AG08396 (cell line): ENCODE measurements at places on chromosomes 7 and 10.

DNA sequence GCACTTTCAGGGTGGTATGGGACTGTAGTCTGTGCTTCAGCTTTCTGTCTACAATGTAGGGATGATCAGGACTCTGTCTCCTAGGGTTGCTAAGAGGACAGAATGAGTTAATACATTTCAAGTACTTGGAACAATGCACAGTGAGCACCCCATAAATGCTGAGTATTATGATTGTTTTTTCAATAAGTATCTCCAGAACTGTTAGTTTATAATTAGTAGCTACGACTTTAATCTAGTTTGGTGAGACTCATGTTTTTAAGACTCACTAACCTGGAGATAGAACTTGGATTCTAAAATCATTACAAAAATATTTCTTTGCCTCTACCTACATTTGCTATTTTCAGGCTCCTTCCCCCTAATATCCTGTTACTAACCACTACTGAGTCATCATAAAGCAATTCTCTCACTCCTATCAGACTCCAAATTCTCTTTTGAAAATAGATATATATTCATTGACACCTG lies 95.3 kb downstream of the CPED1 start:
- DNase-seq, result no peak

DNA sequence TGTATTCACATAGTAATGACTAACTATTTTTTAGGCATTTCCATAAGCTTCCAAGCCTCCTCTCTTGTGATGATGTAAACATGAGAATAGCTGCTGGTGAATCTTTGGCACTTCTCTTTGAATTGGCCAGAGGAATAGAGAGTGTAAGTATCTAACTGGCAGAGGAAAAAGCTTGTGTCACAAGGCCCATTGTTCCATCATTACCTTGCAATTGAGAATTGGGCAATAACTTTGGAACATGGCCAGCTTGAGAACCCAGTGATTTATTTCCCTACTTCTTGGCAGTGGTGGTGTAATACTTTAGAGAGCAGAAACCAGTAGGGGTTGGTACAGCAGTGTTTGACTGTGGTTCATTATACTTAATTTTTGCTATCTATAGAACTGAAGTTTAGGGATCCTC lies 12.0 kb downstream of the IFRD1 start:
- DNase-seq, result peak; percentile 12

DNA sequence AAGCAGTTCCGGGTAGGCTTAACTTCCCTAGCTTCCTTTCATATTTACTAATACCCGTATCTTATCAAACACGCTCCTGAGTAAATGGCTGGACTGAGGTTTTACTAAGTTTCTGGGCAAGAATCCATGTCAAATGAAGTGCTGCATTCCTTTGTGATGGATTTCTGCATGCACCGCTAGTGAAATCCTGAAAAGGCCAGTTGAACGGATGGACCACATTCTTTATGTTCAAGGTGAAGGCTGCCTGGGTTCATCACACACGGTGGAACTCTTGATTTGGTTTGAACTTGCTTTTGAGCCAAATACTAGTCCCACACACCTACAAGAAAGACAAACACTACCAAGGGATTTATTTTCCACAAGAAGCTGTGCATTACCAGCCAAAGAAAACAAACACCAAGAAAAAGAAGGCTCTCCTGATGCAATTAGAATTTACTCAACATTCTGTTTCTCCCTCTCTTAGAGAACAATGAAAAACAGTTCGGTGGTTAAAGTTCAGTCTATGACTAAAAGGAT lies 255.0 kb upstream of the SEMA3C start:
- peak; percentile 37 for DNase-seq

- no peak for DNase-seq
These were observed 627.9 kb downstream of the SORCS3 start for GRCh38 chr10:105268961-105269360.

- DNase-seq, result no peak
These were observed 96.6 kb upstream of the RNF32 start for GRCh38 chr7:156543699-156544598.

DNA sequence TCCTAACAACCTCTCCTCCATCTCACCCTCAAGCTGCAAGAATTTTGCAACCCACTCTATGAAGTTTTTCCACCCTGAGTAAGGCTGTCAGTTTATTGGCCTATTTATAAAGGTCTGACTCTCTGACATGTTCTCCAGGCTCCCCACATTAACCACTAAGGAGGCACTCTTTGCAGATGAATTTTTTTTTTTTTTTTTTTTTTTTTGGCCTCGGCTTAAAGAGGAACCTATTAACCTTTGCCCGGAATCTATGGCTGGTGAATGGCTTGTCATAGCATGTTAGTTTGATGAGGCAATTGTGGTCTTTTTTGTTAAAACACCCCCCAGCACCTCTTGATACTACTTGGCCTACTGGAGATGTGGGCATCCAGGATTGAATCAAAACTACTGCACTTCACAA lies 57.1 kb downstream of the TBXAS1 start:
- DNase-seq, result no peak

DNA sequence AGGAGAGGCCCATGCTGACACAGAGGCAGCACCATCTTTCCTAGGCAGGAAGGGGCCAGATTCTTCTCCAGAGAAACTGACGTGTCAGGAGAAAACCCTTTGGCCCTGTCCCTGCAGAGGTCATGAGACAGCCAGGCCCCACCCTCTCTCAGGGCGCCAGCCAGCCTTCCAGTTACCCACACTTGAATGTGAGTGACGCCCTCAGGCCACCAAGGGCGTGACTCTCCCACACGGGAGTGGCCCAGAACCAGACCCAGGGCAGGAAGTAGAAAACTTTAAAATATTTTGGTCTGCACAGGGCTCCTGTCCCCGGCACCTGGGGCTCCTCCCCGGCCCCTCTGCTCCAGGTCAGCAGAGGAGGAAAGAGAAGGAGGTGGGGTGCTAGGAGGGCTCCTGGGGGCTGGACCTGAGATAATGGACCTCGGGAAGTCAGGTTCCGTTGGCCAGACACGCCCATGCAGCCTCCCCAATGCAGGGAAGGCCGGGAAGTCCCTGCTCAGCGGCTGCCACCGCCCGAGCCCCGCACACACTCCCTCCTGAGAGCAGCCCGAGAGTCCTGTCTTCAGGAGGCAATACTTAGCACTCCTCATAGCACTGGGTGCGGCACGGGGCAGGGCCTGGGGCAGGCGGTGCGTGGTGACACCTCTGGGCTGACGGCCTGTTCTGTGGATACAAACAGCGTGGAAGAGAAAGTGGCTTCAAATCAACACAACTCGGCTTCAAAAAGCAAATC lies 67.0 kb upstream of the CFAP46 start:
- DNase-seq, result no peak

DNA sequence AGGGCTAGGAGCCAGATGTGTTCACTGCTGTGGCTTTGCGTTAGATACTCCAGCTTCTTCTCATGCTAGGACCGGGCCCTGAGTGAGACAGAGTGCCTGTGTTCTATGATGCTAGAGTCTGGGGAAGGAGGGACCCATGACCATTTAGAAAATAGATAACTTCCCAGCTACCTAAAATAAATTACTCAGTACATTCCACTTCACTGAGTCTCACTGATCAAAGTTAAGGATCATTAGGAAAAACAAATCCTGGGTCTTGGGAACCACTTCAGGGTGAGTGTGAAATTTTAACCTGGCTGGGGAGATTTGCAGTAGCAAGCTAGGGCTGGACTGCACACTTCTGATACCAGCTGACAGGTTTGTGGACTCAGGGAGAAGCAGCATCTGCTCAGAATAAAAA lies 138.1 kb downstream of the EMX2 start:
- DNase-seq, result no peak

DNA sequence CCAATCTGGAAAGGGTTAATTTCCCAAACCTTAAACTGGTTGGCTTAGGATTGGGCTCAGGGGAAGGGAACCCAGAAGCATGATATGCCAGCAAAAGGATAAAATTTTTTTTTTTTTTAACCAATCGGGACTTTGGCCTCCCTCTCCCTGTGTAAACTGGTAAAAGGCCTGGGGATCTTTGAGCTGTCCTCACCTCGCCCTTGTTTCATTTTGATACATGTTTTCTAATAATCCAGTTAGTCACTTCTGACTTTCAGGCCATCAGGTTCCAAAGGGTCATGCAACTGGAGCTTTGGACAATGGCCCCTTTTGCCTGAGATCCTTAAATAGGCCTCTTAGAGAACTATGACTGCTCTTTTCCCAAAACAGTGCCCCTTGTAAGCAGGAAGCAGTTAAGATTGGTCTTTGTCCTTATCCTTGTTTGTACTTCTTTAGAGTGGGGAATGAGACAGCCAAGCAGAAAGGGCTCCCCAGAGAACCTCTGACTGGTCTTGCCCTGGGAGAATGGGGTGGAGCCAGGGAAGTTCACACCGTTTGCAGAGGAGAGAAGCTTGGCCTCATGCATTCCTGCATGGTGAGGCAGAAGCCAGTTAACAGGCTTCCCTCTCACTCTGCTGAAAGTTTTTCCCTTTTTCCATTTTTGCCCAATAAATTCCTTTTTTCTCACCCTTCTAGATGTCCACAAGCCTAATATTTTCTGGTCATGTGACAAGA lies 424.2 kb upstream of the CNTNAP2 start:
- DNase-seq, result no peak

GRCh38 chr10:74786126-74786525 lies 40.3 kb upstream of the KAT6B start:
- no peak for DNase-seq

DNA sequence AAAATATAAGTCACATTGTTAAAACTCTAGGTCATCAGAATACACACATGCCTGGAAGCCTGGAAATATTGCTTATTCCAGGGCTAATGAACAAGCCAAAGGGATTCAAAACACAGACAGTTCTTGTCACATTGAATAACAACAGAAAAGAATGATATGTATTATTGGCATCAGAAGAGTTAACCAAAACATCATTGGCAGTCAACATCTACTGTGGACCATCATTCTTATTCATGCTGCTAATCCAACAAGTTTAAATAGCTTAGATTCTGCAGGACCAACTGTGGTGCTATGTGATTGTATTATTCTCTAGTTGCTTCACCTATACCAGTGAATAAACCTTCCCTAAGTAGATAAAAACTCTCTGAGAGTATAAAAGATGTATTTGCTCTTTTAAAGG lies 198.3 kb downstream of the NEBL start:
- no peak for DNase-seq

GRCh38 chr7:112930787-112931186 lies 140.6 kb upstream of the TMEM168 start:
- DNase-seq, result peak; percentile 36

DNA sequence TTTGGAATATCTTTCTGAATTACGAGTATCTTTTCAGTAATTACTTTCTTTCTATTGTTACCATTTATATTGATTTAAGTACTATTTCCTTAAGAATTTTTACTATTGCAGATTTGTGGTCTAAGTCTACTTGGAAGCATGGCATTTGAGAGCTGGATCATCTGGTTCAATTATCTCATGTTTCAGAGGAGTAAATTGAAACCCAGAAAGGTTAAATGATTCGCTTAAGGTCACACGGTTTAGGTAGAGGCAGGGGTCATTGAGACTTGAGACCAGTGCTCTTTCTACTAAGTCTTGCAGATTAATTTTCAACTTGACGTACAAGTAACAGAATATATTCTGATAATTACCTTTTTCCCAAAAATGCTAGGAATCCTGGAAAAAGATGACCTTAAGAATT lies 109.2 kb upstream of the GLCCI1 start:
- no peak for DNase-seq

DNA sequence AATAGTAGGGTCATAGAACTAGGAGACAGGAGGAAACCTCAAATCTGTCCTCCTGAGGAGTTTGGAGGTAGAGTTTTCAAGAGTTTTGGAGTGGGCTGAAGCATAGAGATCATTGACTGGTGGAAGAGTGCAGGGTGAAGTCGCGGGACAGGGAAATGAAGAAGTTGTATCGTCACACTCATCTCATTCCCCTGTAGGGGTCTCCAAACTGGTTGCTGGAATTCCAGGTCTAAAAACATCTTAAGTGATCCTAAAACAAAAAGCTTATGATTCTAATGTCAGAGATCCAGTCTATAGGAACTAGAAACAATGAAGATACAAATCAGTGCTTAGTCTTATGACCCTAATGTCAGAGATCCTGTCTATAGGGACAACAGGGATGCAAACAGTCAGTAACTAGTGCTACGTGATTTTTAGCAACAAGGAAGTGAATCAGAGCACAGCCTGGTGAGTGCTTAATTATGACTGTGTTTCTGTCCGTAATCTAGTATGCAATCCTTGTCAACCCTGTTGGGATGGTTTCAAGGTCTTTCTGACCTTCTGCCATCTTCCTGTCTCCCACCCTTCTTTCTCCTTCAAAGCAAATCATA lies 139.4 kb downstream of the SKIDA1 start:
- no peak for DNase-seq

- no peak for DNase-seq
These were observed 188.5 kb downstream of the SNX10 start for GRCh38 chr7:26480156-26480555.

DNA sequence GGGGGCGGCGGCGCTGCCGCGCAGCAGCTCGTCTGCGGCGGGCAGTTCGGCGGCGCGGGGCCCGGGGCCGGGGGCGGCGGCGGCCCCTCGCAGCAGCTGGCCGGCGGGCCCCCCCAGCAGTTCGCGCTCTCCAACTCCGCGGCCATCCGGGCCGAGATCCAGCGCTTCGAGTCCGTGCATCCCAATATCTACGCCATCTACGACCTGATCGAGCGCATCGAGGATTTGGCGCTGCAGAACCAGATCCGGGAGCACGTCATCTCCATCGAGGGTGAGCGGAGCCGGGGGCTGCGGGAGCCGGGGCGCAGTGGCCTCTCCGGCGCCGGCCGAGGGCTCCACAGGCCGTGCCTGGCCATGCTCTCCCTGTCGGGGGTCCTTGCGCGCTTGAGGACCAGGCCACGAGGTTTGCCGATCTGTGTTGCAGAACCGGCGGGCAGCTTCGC lies 548 bp downstream of the AGAP3 start:
- DNase-seq, result peak; percentile 52

GRCh38 chr7:116783666-116784318 lies 78.6 kb upstream of the CAPZA2 start:
- no peak for DNase-seq

GRCh38 chr7:8105449-8106095 lies 137.0 kb downstream of the GLCCI1 start:
- DNase-seq, result no peak

- DNase-seq, result no peak
These were observed 87.1 kb upstream of the PDLIM1 start for GRCh38 chr10:95377950-95378349.

- DNase-seq, result no peak
These were observed 3.9 kb downstream of the CXCL12 start for GRCh38 chr10:44380829-44381600.

DNA sequence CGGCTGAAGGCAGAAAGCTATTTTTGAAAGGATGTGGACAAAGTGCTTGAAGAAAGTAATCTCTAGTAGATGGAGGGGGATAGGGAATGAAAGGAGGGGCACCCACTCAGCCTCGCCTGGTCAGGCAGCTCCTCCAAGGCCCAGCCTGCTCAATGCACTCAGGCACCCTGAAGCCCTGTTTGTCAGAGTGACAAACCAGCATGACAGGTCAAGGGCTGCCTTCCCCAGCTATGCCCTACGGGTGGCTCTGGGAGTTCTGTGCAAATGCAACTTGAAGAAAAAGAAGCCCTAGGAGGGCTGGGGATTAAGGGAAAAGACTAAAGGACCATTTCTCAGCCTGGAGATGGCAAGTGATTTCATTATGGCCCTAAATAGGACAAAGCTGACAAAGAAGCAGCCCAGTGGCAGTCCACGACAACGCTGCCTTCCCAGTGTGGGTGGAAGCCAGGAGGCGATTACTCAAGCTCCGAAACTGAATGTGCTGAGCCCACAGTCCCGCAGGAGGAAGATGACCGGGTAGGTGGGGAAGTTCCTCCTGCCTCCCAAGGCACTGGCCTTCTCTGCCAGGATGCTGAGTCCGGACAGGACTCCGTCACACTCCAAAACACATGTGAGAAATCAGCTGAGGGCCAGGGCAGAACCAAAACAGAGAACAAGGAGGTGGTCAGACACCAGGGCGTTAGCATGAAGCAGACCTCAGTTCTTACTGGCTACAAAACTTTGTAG lies 16.3 kb downstream of the LIPA start:
- peak; percentile 8 for DNase-seq

- no peak for DNase-seq
These were observed 424.0 kb downstream of the PLXNA4 start for GRCh38 chr7:132152131-132152889.
